ENCODE measurements at places on chromosomes 6 and 20.

GRCh38 chr6:167698540-167698939 lies 128.2 kb upstream of the AFDN start:
- DNase-seq: no peak

- peak; percentile 6 for DNase-seq
Measured at GRCh38 chr6:30258204-30258603, 45.0 kb upstream of the TRIM26 start.

GRCh38 chr6:79440598-79440997 lies 96.6 kb downstream of the LCA5 start:
- no peak for DNase-seq

DNA sequence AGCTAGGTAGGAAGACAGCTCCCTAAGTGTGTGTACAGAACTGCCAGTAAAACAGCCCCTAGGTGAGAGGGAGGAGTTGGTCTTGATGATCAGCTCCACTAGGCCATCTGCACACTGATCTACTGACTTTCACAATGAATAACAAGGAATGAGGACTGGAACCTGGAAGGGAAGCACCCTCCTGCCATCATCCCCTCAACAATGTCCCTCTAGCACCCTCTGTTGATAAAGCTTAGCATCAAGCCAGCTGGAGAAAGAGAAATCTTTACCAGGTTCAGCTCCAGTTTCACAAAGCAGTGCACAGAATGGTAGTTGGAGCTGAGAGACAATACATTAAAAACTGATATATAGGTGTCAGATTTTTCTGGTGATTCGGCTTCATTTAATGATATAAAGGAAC lies 57.2 kb upstream of the IRAK1BP1 start:
- no peak for DNase-seq

- no peak for DNase-seq
Measured at GRCh38 chr6:39521958-39522357, 199.5 kb upstream of the KCNK16 start.

- DNase-seq: peak; percentile 13
Measured at GRCh38 chr6:2765896-2766766, 938 bp downstream of the WRNIP1 start.

- DNase-seq: no peak
Measured at GRCh38 chr20:51871943-51872342, 69.6 kb upstream of the SALL4 start.

DNA sequence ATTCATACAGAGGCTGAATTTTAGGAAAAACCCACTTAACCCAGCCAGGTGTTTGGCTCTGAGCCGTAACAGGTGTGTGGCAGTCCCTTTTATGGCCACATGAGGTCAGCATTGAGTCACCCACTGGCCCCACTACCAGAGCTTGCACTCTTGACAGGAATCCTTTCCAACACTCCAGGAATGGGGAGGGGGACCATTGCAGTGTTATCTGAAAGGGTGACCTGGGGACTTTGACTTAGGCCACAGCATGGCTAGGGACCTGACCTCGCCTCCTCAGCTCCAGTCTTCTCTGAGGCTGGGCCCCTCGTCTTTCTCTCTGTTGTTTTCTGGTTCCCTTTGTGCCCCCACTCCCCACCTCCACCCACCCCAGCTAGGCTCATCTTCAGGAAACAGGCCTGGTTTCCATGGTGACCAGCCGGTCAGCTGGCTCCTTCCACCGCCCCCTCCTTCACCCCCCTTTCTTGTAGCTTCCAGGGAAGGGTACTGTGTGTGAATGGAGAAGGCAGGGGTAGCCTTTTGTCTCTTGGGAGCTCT lies 2.1 kb upstream of the TMEM151B start:
- DNase-seq: peak; percentile 40

DNA sequence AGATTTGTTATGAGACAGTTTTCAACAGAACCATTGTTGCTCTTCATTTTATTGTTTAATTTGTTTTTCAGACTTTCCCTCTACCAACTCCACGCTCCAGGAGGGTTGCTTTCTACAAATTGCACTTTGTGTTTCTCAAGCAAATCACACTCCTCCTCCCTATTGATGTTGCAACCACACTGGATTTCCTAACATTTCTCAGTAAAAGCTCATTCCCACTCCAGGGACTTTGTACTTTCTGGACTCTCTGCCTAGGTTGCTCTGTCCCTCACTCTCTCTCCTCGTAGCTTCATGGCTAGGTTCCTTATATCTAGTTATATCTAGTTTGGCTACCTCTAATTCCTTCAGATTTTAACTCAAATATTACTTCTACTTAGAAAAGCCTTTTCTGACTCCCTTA lies 20.3 kb downstream of the PGK2 start:
- DNase-seq: no peak

DNA sequence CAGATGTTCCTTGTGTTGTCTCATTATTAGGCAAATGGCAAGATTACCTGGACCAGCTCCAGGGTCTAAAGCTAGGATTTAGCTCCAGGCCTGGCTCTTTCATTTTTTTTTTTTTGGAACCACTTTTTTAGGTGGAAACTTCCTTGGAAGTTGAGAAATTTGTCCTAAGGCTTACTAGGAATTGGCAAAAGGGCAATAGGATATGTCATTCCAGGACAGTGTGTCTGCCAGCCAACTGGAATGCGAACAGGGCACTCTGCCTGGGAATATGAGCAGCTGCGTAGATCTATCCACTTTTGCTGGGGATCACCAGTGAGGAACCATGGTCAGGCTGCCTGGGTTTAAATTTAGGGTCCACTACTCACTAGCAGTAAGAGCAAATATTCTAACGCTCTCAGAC lies 304.0 kb downstream of the TSHZ2 start:
- DNase-seq: no peak

- no peak for DNase-seq
Measured at GRCh38 chr6:157994125-157994795, 12.6 kb downstream of the SYNJ2 start.

DNA sequence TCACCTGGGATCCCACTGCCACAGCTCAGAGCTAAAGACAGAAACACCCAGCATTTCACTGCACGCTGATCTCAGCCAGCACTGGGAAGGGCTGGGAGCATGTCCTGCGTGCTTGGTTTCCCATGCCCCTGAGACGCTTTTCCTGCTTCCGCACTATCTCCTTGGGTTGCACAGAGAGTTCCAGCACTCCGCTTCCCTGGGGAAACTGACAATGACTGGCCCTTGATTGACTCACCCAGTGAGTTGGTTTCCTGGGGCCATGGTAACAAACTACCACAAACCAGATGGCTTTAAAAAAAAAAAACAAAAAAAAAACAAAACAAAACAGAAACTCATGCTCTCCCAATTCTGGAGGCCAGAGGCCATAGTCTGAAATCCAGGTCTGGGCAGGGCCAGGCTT lies 14.8 kb upstream of the MAS1L start:
- DNase-seq: no peak

GRCh38 chr6:169851641-169852503 lies 100.5 kb downstream of the ERMARD start:
- no peak for DNase-seq

- no peak for DNase-seq
Measured at GRCh38 chr6:8123236-8123635, 20.9 kb upstream of the EEF1E1 start.

DNA sequence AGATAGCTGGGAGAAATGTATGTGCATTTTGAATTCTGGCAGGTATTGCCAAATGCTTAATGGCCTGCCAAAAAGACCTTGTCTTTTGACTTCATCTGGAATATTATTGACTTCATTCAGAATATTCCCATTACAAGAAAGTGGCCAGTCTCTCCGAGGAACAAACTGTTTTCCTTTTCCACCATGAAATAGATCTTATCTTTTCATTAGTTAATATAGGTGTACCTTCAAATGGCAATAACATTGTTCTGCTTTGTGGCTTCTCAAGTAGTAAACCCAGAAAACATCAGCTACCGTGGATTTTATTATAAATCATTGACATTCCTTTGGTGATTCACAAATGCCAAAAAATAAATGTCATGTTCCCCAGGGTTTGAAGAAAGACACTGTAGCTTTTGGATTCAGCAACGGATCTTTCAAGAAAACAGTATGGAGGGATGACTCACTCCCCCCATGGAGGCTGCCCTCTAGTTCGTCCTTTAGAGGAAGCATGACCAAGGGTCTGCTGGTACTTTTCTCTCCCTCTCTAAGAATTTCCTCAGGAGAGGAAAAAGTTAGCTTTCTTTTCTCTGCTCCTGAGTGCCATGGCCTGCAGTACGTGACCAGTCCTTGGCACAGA lies 1.1 kb upstream of the RNF182 start:
- DNase-seq: no peak

DNA sequence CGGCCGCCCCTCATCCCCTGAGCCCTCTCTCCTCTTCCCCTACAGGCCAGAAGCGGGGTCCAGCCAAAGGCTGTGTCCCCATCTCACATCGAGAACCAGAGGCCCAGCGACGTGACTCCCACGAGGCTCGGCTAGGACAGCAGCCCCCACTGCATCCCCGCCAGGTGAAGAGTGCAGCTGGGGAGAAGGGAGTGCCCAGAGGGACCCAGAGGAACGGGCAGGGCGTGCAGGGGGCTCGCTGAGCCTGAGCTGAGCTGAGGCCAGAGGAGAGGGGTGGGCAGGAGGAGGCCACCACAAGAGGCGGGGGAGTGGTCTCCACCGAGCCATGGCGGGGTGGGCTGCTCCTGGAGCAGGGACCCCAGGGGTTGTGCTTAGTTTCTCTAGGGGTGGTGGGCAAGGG lies 32.6 kb downstream of the KCNQ2 start:
- DNase-seq: no peak

GRCh38 chr6:152828431-152828830 lies 77.8 kb downstream of the VIP start:
- DNase-seq: no peak

GRCh38 chr6:38822963-38823362 lies 107.9 kb downstream of the DNAH8 start:
- no peak for DNase-seq

DNA sequence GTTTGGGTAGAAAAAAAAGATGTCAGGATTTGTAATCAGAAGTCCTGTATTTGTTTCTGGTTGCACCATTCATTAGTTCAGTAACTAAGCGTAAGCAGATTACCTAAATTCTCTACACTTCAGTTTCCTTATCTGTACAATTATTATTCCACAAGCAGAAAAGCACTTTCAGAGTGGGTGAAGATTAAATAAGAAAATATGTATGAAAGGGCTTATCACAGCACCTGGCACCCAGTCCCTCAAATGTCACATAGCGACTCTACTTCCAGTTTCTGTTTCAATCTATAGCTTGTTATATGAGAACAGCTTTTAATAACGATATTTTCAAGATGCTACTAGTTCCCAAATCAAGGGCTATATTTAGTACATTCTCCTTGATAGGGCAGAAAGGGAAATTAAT lies 31.4 kb downstream of the RGS17 start:
- DNase-seq: no peak

- DNase-seq: no peak
Measured at GRCh38 chr6:34178357-34179105, 32.6 kb upstream of the GRM4 start.

Measured in stimulated activated CD4-positive, alpha-beta T cell treated with anti-CD3 and anti-CD28 coated beads, Interleukin-12 subunit alpha, Interleukin-12 subunit beta, amount 100 ng/mL, for 48 hours (primary cell).